Astrocyte (in vitro differentiated cells and primary cell): ENCODE measurements at places on chromosomes 1 and 21. TPM values are rescaled to one million over a fixed set of nuclear protein-coding genes. Genes with fewer than 3 reads are reported as not detected.

- peak; percentile 27 for DNase-seq
- peak overlapping the region; percentile 60 for H3K4me3 ChIP-seq
- H3K36me3 ChIP-seq, result no peaks in the 10 kb centered on the region
- peaks cover 3% of the 10 kb centered on the region for H3K4me1 ChIP-seq
Observed at GRCh38 chr1:241423541-241424479, 66.8 kb upstream of the RGS7 start.

- H3K27me3 ChIP-seq, result no peaks in the 10 kb centered on the region
- H3K4me3 ChIP-seq, result no peak overlapping the region
- DNase-seq, result peak; percentile 10
- no peak overlapping the region for H3K27ac ChIP-seq
- no peaks in the 10 kb centered on the region for H3K36me3 ChIP-seq
- H3K4me1 ChIP-seq, result no peaks in the 10 kb centered on the region
Observed at GRCh38 chr1:99621340-99621901, 24.5 kb upstream of the PALMD start.

DNA sequence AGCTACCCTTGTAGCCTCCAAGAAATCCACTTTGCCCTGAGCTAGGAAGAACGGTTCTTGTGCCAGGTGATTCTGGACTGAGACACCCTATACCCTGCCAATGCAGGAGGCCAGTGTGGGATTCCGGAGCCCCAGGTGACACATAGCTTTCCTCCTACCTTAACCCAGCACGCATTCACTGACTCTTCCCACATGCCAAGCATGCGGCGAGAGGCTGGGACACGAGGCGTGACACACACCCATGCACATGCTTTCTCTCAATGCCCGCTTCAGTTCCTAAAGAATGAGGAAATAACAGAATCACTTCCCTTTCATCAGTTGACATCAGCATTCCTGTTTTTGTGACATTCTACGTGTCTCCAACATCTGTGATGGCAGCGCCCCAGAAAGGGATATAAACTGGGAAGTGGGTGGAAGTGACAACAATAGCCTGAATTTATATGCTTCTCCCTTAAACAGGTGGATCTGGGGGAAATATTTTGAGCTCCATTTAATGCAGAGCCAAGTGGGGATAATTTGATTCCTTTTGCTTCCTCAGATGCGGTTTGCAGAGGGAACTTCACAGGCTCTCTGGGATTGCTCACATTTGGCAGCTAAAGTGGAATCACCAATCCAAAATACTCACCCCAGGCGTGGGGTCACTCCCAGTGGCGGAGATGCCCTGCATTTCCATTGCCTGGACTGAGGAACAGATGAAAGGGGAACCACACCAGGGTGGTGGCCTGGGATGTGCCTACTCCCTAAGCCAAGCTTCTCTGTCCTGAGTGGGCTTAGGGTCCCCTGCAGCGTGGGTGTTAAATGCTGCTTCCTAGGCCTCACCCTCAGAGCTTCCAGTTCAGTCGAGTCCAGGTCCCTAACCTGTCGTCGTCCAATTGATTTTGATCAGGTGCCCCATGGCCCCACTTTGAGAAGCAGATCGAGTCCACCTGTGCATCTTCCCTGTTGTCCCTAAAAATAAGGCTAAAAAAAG, 445.1 kb downstream of the SIPA1L2 start:
- no peak overlapping the region for H3K27ac ChIP-seq
- no peak for DNase-seq
- no peaks in the 10 kb centered on the region for H3K36me3 ChIP-seq
- no peaks in the 10 kb centered on the region for H3K4me1 ChIP-seq
- H3K4me3 ChIP-seq, result no peak overlapping the region

Gene FCRL6
- total RNA-seq, result not detected in 2 replicates

- H3K4me3 ChIP-seq, result no peak overlapping the region
- DNase-seq, result no peak
- no peaks in the 10 kb centered on the region for H3K36me3 ChIP-seq
- H3K4me1 ChIP-seq, result no peaks in the 10 kb centered on the region
- no peaks in the 10 kb centered on the region for H3K27me3 ChIP-seq
Observed at GRCh38 chr1:247175458-247175857, 3.6 kb upstream of the ZNF124 start.

Gene CTSE
- not detected in 2 replicates for total RNA-seq

Gene PDPN
- total RNA-seq, result 39.7 and 59.2 TPM in 2 replicates

Gene TGFB2
- total RNA-seq, result 308 and 330 TPM in 2 replicates

Gene MCOLN2
- 1.4 and 1.6 TPM in 2 replicates for total RNA-seq
